ENCODE measurements at places on chromosomes 7 and 10. TPM values are rescaled to one million over a fixed set of nuclear protein-coding genes. Genes with fewer than 3 reads are reported as not detected.

GRCh38 chr7:150954986-150955518 lies 23.1 kb downstream of the KCNH2 start:
- DNase-seq = no peak

- DNase-seq = no peak
Observed at GRCh38 chr10:119349937-119350501, 142.6 kb downstream of the GRK5 start.

GRCh38 chr10:116909307-116909706 lies 60.0 kb downstream of the ENO4 start:
- DNase-seq = no peak

GRCh38 chr7:121383235-121383910 lies 12.7 kb downstream of the FAM3C start:
- DNase-seq = no peak

GRCh38 chr10:106341356-106341755 lies 823.1 kb downstream of the SORCS1 start:
- no peak for DNase-seq

DNA sequence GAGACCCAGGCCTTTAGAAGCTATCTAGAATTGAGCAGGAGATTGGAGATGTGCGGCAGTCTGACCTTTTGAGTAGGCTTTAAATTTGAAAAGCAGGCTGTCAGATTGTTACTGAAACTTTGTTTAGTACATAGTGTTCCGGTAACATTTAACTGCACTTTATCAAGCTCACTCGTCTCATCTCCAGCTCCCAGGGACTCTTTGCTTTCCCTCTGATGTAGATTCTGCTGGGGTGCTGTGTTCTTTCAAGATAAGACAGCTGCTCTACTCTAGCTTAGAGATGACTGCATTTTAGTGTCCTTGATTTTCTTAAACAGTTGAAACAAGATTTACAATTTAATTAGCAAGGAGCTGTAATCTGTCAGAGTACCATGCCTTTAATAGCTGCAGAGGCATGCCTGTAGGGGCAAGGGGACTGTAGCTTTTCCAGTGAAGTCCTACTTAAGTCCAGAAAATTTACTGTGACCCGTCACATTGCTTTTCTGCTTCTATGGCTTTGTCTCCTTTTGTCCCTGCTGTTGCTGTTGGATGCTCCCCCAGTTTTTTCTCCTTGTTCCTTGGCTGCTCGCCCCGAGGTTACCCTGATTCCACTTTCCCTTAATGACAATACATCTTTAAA lies 56.4 kb upstream of the MTPN start:
- no peak for DNase-seq

- DNase-seq = no peak
Observed at GRCh38 chr10:57579926-57580325, 687.8 kb downstream of the IPMK start.

DNA sequence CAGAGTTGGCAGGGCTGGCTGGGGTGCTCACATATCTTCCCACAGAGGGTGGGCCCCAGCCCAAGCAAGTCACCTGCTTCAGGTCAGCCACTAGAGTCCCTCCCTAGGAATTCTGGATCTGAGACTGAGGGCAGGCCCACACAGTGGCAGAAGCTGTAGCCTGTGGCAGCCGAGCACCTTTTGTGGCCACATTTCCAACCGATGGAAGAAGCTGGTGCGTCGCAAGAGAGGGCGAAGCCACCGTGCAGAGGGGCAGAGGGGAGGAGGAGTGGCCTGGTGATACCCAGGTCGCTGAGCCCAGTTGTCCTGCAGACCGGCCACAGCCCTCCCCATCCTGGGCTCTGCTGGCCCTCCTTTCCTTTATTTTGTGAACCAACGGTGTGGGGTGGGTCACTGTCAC lies 5.3 kb downstream of the POLM start:
- no peak for DNase-seq

- DNase-seq = no peak
Observed at GRCh38 chr7:41103331-41103730, 599.6 kb downstream of the INHBA start.

DNA sequence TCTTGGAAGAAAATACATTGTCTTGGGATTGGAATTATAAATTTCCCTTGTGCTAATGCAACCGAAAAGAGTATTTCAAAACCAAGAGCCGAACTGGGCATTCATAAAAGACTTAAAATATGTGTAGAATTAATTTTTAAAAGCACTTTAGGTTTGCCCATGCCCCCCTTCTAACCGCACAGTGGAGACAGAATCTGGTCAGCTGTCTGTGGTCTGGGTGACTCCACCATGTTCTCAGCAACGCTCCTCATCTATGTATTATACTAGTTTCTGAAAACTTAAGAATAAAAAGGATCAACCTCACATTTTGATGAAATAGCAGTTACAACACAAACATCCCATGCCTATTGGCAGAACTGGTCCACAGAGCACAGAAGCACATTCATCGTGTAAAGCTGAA lies 192.6 kb upstream of the C7orf33 start:
- no peak for DNase-seq

GRCh38 chr7:82335927-82336326 lies 107.7 kb downstream of the CACNA2D1 start:
- DNase-seq = no peak

DNA sequence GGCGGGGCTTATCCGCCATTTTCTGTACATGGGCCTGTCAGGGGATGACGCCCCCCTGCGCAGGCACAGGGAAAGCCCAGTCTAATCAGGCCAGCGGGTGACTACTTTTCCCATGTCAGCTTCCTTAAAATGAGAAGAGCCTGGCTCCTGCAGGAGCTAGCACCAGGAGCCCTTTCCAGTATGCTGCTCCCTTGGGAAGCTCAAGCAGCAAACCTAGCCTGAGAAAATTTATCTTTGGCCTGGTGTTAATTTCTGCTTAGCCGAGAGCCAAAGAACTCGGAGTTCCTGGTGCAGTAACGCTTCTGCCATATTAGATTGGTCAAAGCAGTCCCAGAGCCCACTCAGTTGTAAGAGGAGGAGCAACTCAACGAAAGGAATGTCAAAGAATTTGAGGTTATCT lies 239.0 kb upstream of the PHYHIPL start:
- DNase-seq = no peak

- DNase-seq = no peak
Observed at GRCh38 chr10:74854610-74855009, 28.2 kb downstream of the KAT6B start.

DNA sequence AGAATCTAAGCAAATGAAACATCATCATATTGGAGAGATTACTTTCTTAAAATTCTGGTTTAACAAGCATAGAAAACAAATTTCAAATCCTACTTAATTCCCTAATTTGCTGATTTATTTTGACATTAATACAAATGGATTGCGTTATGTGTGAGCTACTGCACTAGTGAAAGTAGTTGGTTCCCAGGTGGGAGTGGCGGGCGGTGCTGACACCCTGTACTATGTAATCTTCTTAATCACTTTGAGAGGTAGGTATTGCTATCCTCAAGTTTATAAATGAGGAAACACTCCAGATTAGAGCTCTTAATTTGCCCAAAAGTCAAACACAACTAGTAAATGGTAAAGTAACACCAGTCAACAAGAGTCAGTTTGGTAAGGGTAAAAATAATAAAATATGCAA lies 131.1 kb downstream of the ELAPOR2 start:
- no peak for DNase-seq

- no peak for DNase-seq
Observed at GRCh38 chr7:132899833-132900232, 182.1 kb downstream of the CHCHD3 start.

DNA sequence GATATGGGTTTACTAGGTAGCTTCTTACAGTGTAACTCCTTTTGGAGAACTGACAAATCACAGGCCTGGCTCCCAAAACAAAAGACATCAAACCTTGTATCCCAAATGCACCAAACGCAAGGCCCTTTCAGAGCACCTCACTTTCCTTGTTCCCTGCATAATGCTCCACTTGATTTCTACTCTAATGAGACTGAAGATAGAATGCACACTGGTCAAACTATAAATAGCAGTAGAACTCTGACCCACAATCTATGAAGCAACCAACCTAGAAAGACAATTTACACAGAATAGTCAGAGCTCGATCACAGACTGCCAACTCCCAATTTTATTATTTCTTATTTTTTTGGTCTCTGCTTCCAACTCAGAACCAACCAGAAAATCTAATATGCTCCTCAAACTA lies 214.4 kb downstream of the CACNA2D1 start:
- DNase-seq = no peak

Gene TBC1D12
- total RNA-seq = not detected

Gene GPR141
- total RNA-seq = not detected

Gene PDK4
- not detected for total RNA-seq

Gene FOXI2
- not detected for total RNA-seq

Gene PCBD1
- total RNA-seq = 22.3 TPM

Gene MYO1G
- 361 TPM for total RNA-seq

All from activated naive CD4-positive, alpha-beta T cell treated with anti-CD3 and anti-CD28 coated beads, Interleukin-2, amount 50 U/mL, for 72 hours (primary cell).